ENCODE measurements at places on chromosomes 1 and 21.

- DNase-seq = no peak
Observed at GRCh38 chr1:30589083-30589482, 134.3 kb downstream of the MATN1 start.

DNA sequence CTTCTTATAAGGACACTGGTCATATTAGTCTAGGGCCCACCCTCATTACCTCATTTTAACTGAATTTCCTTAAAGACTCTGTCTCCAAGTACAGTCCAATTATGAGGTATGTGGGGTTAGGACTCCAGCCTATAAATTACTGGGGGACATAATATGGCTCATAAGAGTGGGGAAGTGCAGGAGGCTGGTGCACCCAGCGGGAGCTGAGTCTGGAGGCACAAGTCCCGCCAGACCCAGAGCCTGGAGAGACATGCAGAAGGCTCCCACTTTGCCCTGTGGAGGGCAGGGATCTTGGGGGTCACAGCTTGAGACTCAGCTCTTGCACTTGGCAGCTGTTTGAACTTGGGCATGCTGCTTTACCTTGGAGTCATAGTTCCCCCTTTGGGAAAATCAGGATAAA is 250.4 kb downstream of the RHOU start:
- DNase-seq = no peak

- no peak for DNase-seq
Observed at GRCh38 chr1:225825607-225826007, 15.7 kb downstream of the EPHX1 start.

DNA sequence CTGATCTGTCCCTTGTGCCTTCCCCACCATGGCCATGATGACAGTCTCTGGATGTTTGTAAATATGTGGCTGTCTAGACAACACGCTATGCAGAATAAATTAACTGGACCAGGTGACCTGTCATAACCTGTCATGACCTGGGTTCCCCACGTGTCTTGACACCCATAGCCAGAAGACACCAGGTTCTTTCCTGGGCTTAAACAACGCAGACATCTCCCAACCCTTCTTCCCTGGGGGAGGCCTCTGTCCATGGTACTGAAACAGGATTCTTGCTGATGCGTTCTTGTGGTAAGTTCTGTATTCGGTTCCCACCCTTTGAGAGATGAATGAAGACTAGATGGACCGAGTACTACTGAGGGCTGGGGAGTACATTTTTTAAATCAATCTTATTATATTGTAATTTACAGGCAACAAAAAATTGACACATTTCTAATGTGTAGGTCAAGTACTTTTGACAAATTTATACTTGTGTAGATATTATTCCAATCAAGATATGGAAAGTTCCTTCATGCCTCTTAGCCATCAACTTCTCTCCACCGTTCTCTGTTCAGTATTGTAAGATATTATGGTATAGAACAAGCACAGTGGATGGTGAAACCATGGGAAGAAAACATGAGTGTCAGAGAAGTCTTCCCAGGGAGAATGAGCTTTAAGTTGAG is 738.8 kb downstream of the PTPRU start:
- no peak for DNase-seq

GRCh38 chr1:54976747-54977146 is 3.7 kb upstream of the TMEM61 start:
- no peak for DNase-seq

DNA sequence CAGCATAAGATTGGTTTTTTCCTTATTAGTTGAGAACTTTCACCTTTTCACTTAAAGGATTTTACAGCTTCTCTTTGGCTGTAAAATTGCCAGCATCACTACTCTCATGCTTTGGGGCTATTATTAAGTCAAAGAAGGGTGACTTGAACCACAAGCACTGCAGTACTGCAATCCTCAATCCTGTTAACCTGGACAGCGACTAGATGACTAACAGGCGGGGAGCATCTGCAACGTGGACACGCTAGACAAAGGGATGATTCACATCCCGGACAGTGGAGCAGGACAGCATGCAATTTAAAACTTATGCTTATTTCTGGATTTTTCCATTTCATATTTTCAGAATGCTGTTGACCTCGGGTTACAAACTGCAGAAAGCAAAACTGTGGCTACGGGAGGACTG is 8.1 kb downstream of the ARV1 start:
- DNase-seq = no peak

DNA sequence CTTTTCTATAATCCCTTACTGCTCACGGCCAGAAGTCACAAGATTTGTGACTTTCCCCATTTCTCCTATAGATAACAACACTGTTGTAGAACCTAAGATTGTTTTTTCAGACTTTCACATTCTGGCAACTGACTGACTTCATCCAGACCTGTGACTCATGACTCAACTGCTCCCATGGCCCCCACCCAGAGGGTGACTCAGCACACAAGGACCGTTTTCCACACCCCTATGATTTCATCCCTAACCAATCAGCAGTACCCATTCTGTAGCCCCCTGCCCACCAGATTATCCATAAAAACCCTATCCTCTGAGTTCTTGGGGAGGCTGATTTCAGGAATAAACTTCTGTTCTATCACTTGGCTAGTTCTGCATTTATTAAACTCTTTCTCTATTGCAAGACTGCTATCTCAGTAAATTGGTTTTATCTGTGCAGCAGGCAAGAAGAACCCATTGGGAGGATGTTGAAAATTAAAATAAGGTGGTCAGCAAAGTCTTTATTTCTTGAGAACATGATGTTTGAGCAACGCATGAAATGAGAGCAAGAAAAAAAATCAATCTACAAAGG is 79.7 kb downstream of the NGF start:
- DNase-seq = no peak

DNA sequence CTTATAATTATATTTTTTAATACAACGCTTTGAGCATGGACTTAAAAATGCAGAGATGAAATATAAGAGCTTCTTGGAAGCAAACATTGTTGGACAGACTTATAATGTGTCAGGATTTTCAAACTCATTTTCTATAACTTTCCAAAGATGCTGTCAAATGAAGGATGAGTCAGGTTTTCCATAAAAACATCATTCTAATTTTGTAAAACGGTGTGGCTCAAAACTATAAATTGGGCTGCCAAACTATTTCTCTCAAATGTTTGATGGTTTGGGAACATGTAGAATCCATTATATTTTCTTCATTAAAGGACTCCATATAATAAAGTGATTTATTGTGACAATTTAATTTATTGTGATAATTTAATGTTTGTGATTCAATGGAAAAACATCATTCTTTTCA is 511.2 kb downstream of the USP25 start:
- no peak for DNase-seq

- no peak for DNase-seq
Observed at GRCh38 chr1:41572224-41572623, 87.7 kb upstream of the EDN2 start.

- DNase-seq = no peak
Observed at GRCh38 chr1:995665-996633, 3.9 kb downstream of the HES4 start.

DNA sequence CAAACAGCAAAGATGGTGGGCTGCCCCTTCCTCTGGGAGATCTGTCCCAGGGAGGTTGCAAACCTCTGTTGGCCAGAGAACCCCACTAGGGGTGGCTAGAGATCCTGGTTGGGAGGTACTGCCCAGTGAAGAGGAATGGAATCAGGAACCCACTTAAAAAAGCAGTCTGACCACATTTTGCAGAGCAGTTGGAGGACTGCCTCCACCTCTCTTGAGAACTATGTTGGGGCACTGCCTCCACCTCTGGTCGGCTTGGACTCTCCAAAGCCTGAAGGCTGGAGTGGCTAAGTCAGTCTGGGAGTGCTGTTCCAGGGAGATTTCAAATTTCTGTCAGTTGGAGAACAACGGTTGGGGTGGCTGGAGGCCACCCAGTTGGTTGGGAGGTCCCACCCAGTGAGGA is 58.6 kb downstream of the TNFSF4 start:
- no peak for DNase-seq

GRCh38 chr1:152197361-152197941 is 26.5 kb downstream of the HRNR start:
- no peak for DNase-seq

DNA sequence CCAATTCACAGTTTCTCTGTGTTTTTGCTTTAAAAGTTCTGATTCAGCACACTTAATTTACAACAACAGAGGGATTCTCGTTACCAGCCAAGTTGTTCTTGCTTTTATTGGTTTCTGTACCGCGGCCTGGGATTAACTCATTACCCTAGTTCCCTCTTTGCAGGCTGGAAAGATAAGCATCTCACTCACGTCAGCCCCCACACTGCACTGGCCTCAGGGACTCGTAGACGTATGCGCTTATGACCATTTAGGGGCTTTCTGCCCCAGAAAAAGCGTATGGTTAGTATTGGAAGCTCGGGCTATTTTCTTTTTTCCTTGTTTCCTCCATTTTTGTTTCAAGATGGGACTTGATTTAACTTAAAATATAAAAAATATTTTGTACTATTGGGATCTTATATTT is 76.0 kb downstream of the POFUT2 start:
- no peak for DNase-seq

- DNase-seq = no peak
Observed at GRCh38 chr1:89887270-89887669, 66.4 kb downstream of the LRRC8D start.

DNA sequence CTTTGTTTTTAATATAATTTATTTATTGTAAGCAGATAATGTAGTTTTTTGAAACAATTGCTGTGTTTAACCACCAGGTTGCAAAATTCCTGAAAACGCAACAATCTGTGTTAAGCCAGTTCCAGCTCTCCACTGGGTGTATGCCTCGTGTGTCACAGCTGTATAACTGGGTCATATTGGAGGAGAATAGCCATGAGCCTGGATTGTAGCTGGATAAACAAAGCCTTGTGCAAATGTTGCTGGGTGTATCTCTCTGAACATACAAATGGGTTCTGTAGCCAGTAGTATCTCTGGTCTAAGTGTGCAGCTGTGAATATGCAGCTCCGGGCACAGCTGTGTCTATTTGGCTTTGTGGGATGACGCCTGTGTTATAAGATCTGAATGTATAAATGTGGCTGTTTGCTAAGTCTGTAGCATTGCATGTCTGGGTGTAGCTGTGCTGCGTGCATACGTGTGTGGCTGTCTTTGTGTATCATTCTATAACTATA is 2.8 kb downstream of the TCEA3 start:
- DNase-seq = no peak

- no peak for DNase-seq
Observed at GRCh38 chr1:224339442-224340033, 9.6 kb upstream of the NVL start.

GRCh38 chr1:91924146-91924545 is 25.1 kb upstream of the BRDT start:
- no peak for DNase-seq

- DNase-seq = no peak
Observed at GRCh38 chr1:100476735-100477290, 61.1 kb upstream of the GPR88 start.

- DNase-seq = peak; percentile 25
Observed at GRCh38 chr1:110196917-110197765, 13.0 kb upstream of the KCNC4 start.

DNA sequence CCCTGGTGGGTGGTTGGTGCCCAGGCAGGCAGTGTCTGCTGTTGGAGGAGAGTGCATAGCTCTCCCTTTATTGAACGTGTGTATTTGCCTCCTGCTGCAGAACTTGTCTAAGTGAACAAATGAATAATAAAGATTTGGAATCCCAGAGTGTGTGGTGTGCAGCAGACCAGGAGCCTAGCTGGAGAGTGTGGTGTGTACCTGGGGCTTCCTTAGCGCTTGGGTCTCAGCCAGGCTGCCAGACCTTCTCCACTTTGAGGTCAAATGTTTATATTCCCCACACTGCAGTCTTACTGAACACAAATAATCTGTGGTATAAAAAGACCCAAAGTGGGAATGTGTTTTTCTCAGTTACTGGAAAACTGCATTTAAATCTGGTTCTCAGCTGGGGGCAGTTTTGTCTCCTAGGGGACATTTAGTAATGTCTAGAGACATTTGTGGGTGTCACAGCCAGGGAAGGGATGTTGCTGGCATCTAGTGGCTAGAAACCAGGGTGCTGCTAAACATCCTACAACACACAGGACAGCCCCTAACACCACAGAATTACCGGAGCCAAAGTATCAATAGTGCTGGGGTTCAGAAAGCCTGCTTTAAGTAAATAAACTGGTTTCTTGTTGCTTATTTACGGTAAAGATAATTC is 23.6 kb downstream of the SLC37A1 start:
- DNase-seq = no peak

DNA sequence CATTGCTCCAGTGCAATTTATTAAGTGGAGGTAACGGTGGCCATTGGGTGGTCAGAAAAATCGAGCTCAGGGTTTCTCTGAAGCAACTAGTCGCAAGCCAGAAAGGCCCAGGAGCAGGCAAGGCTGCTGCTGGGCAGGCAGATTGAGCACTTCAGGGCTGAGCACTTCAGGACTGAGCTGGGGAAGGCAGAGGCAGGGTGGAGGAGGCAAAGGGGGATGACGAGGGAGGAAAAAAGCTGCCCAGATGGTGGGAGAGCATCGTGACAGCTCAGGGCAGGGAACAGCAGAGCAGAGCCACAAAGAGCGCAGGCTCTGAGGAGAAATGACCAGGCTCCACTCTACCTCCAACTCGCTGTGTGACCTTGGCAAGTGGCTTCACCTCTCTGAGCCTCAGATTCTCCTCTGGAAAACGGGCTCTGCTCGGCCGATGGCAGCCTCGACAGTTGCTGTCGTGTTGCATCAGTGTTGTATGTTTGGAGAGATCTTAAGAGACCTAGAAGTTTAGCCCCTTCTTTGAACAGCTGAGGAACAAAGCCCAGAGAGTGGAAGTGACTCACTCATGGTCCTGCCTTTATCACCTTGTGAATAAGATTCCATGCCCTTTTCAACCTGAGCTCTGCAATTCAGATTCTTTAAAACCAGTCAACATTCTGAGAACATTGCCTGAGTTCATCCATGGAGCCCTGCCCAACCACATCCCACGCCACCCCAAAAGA is 141.4 kb downstream of the SYF2 start:
- no peak for DNase-seq

DNA sequence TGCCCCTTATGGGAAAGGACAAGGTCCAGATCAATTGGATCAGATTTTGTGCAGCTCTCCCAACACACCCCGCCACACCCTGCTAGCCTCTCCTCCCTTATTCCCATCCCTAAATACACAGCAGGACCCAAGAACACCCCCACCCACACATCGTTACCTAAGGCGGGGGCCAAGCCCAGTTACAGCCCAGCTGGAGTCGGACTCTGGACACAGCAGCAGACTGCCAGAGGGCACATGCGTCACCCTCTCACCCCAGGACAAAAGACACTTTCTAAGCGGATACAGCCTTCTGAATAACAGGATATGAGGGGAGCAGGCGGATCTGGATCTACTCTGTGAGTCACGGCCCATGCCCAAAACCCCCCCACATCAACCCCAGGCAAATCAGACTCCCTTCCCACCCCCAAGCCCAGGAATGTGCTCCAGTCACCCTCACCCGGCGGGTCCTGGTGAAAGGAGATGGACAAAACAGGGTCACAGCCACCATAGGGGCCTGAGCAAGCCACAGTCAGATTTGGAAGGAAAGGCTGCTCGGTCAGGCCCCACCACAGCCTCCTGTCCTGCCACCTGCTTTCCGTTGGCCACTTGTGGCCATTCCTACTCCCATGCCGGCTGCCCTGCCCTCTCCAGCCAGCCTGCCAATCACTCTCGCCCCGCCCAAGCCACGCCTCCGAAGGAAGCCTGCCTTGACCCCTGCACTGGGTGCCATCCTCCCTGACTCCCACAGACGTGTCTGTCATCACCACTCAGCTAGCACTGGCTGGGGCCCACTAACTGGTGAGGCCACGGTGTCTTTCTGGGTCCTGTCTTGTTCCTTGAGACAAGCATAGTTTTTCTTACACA is 4.0 kb downstream of the S100A16 start:
- no peak for DNase-seq
